ENCODE measurements at places on chromosomes 1 and 21.
A peak's percentile ranks its signal among the peaks of the same experiment; 100 is the strongest.

DNA sequence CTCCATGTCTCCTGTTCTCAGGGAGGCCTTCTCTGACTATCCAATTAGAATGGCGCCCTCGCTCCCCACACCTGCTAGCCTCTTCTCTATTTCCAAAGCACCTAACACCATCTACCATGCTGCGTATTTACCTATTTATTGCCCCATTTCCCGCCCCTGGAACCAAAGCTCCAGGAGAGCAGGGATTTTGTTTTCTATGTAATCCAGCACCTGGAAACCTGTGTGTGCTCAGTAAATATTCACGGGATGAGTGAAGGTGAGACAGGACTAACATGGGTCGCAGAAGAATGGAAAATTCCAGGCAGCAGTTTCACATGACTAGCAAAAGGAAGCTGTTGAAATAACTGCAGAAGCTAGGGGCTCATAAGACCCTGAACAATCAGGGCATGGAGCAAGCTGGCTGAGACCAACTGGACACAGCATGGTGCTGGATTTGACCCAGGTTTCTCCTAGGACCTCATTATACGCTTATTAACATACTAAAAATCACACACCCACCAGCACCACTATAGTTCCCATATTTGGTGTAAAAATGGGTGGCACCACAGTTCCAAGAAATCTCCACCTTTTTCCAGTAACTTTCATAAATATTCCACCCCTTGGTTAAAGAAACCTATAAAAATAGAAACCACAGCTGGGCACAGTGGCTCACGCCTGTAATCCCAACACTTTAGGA lies 15.1 kb upstream of the TENT5B start:
- peak; percentile 61 for DNase-seq

DNA sequence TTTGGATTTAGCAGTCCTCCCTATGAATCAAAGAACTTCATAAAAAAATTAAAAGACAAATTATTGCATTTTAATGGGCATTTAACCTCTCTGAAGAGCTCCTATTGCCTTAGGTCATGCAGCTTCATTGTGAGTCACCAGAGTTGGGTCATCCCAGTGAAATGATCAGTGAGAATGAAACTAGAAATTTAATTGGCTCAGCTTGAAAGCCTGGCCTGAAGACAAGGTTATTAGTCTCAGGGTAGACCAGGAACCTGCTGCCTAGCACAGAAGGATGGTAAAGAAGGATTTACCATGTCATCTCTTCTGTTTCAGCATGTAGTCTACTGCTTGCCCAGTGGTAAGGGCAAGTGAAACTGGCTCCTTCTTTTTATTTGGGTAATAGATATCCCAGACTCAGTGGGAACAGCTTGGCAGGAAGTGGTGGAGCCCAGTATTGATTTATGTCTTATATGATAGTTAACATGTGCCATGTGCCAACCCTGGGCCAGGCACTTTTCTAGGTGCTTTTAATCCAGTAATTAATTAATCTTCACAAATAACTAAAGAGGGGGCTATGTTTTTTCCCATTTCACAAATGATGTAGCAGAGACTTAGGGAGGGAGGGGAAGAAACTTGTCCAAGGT lies 23.6 kb downstream of the LAMC2 start:
- DNase-seq = peak; percentile 27

- no peak for DNase-seq
Measured at GRCh38 chr21:29190923-29191331, 60.5 kb downstream of the MAP3K7CL start.

GRCh38 chr1:84973498-84974334 lies 23.2 kb downstream of the MCOLN2 start:
- no peak for DNase-seq

DNA sequence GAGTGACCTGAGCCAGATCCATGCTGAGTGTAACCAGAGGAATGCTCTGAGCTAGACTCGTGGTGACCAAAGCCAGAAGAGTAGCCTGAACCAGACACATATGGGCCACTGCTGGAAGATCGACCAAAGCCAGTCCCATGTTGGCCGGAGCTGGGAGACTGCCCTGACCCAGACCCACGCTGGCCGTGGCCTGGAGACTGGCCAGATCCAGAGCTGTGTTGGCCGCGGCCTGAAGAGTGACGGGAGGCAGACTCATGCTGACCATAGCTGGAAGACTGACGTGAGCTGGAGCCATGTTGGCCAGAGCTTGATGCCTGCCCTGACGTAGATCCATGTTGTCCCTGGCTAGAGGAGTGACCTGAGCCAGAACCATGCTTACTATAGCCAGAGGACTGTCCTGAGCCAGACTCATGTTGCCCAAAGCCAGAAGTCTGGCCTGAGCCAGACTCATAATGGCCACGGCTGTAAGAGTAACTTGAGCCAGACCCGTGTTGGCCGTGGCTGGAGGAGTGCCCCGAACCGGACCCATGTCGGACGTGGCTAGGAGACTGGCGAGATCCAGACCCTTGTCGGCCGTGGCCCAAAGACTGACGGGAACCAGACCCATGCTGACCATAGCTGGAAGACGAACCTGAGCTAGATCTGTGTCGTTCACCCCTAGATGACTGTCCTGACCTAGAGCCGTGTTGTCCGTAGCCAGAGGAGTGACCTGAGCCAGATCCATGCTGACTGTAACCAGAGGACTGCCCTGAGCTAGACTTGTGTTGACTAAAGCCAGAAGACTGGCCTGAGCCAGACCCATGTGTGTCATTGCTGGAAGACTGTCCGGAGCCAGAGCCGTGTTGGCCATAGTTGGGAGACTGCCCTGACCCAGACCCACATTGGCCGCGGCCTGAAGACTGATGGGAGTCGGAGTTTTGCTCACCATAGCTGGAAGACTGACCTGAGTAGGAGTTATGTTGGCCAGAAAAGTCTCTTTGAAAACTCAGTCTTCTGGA lies 3.5 kb downstream of the HRNR start:
- DNase-seq = no peak

DNA sequence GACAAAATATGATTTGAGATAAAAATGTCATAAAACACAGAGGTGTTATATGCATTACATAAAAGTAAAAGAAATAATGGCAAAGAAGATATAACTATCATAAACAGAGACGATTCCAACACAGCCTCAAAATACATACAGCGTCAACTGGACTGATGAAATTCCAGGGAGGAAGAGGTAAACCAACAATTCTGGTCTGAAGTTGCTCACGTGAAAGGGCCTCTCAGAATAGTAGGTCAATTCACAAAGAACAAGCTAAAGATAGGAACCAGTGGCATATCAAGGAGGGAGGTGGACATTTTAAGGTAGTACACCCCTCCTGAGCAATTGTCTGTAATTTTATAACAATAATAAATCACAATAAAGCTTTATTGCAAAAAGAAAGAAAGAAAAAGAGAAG lies 18.6 kb downstream of the SLC2A5 start:
- DNase-seq = no peak

DNA sequence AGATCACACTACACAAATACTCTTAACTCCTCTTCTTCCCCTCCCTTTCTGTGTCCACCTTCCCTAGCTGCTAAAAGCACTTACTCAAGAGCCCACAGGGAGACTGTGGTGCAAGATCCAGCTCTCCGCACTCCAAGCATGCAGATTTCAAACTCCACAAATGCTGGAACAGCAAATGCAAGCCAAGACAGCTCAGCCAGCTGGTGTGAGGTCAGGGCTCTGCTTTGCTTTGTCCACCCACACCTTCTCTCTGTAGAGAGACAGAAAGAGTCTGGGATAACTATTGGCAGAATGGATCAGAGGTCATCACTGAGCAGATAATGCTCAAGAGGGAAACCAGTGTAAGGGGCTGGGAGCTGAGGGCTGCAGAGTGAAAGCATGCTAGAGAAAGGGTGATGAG lies 45.2 kb upstream of the DPT start:
- no peak for DNase-seq

DNA sequence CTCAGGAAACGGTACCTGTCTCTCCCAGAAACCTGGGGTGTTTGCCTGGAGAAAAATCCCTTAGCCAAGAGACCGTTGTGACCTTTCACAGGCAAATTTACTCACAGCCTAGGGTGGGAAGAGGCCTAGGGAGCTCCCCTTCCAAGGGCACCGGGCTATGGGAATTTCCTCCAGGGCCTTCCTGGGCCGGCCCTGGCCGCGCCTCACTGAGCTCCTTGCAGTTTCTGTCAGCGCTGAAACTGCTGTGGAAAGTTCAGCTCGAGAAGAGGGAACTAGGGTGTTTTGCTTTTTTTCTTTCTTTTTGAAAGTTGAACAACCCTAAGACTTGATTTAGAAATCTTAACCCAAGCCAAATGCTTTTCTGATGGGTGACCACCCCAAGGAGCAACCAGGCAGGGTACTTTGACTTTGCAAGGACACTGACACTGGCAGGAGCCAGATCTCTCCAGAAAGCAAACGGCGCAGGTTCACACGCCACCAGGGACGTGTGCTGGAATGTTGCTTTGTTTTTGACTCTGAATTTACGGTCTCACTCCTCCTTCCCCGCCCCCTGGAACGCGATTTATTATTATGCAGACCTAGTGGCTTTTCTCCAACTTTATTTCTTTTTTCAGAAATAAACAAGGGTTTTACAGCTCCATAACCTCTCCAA lies 229.6 kb upstream of the JUN start:
- no peak for DNase-seq

GRCh38 chr1:37553927-37554808 lies at the start of gene SNIP1:
SNIP1 (minus strand) TSS chr1:37554293; CDS start chr1:37554229, 64 bp downstream.
- peak; percentile 76 for DNase-seq

DNA sequence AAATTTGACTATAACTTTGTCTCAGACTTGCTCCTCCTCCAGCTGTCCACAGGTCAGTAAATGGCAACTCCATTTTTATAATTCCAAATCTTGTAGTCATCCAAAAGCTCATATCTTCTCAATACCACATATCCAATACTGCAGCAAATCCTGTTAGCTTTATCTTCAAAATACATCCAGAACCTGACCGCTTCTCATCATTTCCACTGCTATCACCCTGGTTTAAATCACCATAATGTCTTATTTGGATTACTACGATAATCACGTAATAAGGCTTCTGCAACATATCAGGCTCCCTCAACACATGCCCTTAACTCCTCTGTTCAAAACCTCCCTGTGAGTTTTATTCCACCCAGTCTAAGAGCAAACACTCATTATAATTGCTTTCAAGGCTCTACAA lies 34.5 kb downstream of the ERO1B start:
- no peak for DNase-seq

DNA sequence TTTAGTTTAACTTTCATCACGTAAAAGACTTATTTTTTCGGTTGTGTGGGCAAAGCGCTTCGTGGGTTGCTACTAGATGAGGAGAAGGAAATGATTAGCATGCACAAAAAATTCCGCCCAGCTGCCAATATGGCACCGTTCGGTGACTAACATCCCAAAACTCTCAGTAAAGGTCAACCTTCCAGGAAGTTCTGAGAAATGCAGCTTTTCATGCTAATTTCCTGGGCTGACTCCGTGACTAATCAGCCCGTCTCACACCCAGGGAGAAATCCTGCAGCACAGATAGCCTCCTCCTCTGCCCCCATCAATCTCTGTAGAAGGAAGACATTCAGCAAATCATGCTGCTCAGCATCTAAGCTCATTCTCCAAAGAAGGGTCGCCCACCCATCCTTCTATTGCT lies 34.1 kb downstream of the TMCO4 start:
- peak; percentile 92 for DNase-seq

- DNase-seq = no peak
Measured at GRCh38 chr1:244106837-244107493, 55.9 kb downstream of the ZBTB18 start.

GRCh38 chr1:236762410-236762809 lies 32.7 kb upstream of the MTR start:
- no peak for DNase-seq

GRCh38 chr21:30271611-30272010 lies 11.1 kb downstream of the KRTAP24-1 start:
- DNase-seq = no peak

GRCh38 chr1:5620997-5621396 lies 371.2 kb downstream of the NPHP4 start:
- DNase-seq = no peak

DNA sequence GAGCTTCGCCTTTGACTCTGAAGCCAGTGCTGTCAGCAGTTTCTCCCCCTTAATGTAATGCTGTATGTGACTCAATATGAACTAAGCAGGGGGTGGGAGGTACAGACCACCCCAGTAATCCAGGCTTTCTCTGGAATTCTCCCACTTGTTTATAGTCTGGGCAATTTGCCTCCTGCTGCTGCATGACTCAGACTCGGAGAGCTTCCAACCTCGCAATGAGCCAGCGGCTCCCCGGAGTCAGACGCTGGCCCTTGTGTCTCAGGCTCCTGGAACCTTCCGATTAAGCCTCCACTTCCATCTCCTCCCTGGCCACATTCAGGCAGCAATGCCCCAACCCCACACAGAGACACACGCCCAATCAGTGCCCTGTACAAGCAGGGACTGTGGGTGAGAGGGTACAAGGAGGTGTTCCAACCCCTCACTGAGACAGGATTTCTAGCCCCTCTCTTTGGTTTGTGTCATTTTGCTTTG lies 471.7 kb upstream of the VAMP3 start:
- DNase-seq = peak; percentile 96

- DNase-seq = no peak
Measured at GRCh38 chr1:245292553-245292952, 137.8 kb downstream of the KIF26B start.

- DNase-seq = no peak
Measured at GRCh38 chr1:9591669-9592509, 3.2 kb downstream of the TMEM201 start.

GRCh38 chr1:184101141-184101540 lies 49.6 kb downstream of the TSEN15 start:
- no peak for DNase-seq

GRCh38 chr1:53469373-53469772 lies 10.2 kb downstream of the DMRTB1 start:
- no peak for DNase-seq

DNA sequence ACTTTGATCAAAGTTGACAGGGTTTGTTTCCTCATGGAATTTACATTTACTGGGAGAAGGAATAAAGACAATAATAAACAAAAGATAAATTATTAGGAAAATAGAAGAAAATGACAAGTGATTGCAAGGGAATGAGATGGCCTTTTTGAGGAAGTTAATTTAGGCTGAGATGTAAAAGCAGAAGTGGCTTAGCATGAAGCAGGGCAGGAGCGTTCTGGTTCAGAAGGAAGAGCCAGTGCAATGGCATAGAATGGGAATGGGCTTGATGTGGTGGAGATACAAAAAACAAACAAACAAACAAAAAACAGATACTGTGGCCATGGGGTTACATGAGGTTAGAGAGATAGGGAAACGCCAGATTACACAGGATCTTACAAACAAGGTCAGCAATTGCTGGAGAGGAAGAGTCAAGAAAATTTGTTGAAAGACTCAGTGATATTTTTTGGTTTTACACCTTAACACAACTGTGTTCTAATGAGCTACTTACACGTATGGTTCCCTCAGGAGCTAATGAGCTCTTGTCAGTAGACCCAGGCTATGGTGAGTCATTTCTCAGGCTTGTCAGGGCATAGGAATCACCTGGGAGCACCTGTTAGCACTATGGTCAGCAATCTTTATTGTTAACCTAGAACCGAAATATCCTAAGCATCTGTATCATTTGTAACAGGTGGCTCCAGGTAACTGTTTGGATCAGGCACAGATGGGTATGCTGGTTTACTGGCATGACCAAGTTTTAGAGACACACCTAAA lies 8.7 kb upstream of the CADM3 start:
- DNase-seq = no peak

DNA sequence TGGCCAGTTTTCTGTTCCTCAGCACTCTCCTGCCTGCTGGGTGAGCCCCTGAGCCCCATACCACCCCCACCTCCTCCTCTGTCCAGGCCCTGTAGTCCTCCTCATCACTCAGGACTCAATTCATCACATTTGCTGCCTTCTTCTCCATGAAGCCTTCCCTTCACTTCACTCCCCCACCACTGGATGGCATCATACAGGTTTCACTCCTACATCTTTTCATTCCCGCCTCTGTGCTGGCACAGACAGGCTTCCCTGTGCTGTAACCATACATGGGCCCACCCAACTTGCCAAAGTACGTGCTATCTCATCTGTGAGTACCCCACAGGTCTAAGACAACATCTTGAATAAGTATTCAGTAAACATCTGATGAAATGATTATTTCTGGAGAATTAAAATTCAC lies 56.9 kb downstream of the SLC45A1 start:
- DNase-seq = no peak

Measured in astrocyte of the cerebellum (primary cell).